ENCODE measurements at places on chromosomes 13 and 19. TPM values are rescaled to one million over a fixed set of nuclear protein-coding genes. Genes with fewer than 3 reads are reported as not detected.

FOXA3 gene
- total RNA-seq, result 19.2 TPM

GRCh38 chr13:65913173-65913572 lies 1317.0 kb downstream of the PCDH9 start:
- H3K4me3 ChIP-seq, result no peak overlapping the region
- H3K27me3 ChIP-seq, result no peaks in the 10 kb centered on the region
- H3K27ac ChIP-seq, result no peak overlapping the region
- peak; percentile 22 for DNase-seq
- H3K36me3 ChIP-seq, result no peaks in the 10 kb centered on the region
- H3K4me1 ChIP-seq, result no peaks in the 10 kb centered on the region

DNA sequence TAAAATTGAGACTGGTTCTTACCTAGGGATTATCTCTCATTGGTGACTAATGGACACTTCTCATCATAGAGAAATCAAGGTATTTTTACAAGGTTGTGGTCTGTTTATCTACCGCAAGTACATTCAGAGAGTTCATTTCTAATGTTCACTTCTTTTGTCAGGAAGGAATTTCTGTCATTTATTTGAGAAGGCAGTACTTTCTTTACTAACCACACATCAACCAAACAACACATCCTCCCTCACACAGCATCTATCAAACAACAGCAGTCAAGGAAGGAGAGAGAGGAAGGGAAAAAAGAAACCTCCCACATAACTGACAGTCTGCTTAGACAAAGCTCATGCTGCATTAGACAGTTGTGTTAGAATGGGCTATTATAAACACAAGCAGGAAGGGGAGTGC lies 182.3 kb upstream of the KLF12 start:
- no peak overlapping the region for H3K27ac ChIP-seq
- no peak overlapping the region for H3K4me3 ChIP-seq
- no peak for DNase-seq
- H3K27me3 ChIP-seq, result no peaks in the 10 kb centered on the region

- H3K27ac ChIP-seq, result peak overlapping the region; percentile 92
- H3K27me3 ChIP-seq, result no peaks in the 10 kb centered on the region
- H3K4me3 ChIP-seq, result no peak overlapping the region
- peaks cover 49% of the 10 kb centered on the region for H3K4me1 ChIP-seq
- peaks cover 3% of the 10 kb centered on the region for H3K36me3 ChIP-seq
Observed at GRCh38 chr19:18475004-18475453, 37.1 kb upstream of the ISYNA1 start.

GRCh38 chr13:100984085-100984705 lies 309.6 kb upstream of the TMTC4 start:
- no peaks in the 10 kb centered on the region for H3K4me1 ChIP-seq
- H3K27me3 ChIP-seq, result no peaks in the 10 kb centered on the region

Measured in stomach (tissue), 19 donors.